ENCODE measurements at places on chromosomes 3 and 15.

- no peak for DNase-seq
Measured at GRCh38 chr3:81823882-81824395, 62.5 kb upstream of the GBE1 start.

- DNase-seq, result no peak
Measured at GRCh38 chr15:70291305-70292075, 193.8 kb upstream of the TLE3 start.

DNA sequence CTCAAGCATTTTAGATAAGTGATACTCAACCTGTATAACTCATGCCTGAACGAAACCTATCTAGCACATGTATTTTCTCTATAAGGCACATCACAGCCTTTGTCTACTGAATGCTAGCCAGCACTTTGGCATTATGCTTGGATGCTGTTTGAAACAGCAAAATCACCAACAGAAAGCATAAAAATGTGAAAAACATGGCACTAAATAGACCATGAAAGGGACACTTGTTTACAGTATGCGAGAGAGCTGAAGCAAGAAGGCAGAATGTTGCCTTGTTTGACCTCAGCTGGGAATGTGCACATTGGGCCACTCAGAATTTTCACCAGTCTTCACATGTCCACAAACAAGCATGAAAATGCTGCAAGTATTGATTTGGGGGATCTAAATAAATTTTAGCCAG, 59.5 kb downstream of the MINDY2 start:
- DNase-seq, result no peak

DNA sequence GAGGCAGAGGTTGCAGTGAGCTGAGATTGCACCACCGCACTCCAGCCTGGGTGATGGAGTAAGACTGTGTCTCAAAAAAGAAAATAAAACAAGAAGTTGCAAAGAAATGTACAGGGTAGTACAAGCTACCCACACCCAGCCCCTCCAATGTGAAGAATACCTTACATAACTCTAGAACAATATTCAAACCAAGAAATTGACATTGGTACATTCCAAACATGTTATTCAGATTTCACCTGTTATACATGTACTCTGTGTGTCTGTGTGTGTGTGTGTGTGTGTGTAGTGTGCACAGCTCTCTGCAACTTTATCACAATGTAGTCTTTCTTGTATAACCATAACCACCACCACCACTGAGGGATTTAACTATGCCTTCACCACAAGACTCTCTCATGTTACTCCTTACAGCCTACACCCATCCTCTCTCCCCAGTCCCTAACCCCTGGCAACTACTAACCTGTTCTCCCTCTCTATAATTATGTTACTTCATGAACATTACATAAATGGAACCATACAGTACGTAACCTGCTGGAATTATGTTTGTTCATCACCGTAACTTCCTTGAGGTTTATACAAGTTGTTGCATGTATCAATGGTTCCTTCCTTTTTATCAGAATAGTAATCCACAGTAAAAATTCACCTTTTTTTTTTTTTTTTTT, 16.2 kb upstream of the TJP1 start:
- no peak for DNase-seq

DNA sequence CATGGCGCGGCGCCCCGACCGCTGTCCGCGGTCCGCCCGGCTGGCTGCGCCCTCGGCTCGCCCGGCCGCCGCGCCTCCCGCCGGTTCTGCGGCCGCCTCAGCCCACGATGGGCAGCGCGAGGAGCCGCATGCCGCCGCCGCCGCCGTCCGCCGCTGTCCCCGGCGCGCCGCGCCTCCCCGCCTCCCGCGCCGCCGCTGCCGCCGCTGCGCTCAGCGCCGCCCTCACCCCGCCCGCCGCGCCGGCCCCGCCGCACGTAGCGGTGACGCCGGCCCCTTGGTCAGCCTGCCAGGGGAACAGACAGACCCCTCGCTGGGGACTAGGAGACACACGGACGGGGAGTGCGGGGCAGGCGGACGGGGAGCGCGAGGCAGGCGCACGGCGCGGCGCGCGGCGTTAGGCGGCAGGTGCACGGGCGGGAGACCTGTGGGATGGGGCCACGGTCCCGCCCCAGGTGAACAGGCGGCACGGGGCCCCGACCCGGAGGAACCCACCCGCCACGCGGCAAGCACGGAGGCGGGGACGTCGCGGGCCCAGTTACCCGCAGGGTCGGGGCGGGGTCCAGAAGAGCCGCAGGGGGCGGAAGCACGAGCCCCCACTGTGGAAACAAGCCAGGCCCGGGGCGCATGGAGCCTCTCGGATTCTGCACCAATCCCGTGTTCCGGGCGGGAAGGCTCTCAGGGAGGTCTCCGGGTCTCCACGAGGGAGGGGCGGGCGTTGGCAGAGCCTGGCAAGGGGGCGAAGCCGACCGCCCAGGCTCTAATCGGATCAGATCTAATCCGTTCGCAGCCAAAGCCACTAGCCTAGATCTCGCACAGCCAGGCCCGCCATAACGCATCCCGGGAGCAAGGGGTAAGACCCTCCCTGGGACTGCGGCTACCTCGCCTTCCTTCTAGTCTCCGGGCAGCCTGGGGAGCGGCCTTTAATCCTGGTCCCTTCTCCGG, at the start of gene CSPG5:
Gene CSPG5 (minus strand): TSS at position 175 of the 942 bp plus-strand sequence. CDS start 172 bp downstream, at position 3.
- DNase-seq, result no peak

GRCh38 chr3:45174234-45174633, 28.1 kb upstream of the CDCP1 start:
- no peak for DNase-seq

DNA sequence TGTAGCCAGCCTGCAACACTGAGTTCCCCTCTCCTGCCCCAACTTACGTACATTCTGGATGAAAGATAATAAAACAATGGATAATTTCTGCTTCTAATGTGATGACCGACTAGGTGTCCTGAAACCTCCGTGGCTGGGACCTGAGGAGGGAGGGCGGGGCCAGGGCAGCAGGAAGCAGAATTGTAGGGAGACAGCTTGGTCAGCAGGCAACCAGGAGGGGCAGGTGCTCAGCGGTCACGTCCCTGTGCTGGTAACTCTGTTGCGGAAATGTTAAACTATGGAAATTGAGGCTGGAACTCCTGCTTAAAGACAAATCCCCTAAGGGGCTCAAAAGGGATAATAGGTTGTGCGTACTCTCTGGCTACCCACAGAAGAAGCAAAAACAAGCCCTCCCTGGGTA, 30.4 kb downstream of the SLC6A20 start:
- no peak for DNase-seq

GRCh38 chr3:120064641-120065040, 29.6 kb downstream of the GSK3B start:
- DNase-seq, result no peak
